Stimulated activated CD4-positive, alpha-beta T cell treated with anti-CD3 and anti-CD28 coated beads, Interleukin-2, amount 100 ng/mL, for 4 hours (primary cell): ENCODE measurements at places on chromosomes 5 and 9.

- DNase-seq: no peak
Observed at GRCh38 chr9:124695280-124695890, 75.7 kb downstream of the NR6A1 start.

GRCh38 chr5:168649306-168649705 is 70.1 kb upstream of the PANK3 start:
- no peak for DNase-seq

GRCh38 chr5:90472783-90473395 is 1.7 kb downstream of the MBLAC2 start:
- DNase-seq: no peak

- DNase-seq: no peak
Observed at GRCh38 chr5:4245511-4245910, 649.9 kb downstream of the IRX1 start.

- DNase-seq: no peak
Observed at GRCh38 chr9:5786370-5787127, 46.4 kb downstream of the ERMP1 start.

GRCh38 chr9:123070198-123070597 is 36.7 kb downstream of the GPR21 start:
- no peak for DNase-seq

GRCh38 chr9:93909242-93909616 is 45.9 kb downstream of the BARX1 start:
- no peak for DNase-seq

DNA sequence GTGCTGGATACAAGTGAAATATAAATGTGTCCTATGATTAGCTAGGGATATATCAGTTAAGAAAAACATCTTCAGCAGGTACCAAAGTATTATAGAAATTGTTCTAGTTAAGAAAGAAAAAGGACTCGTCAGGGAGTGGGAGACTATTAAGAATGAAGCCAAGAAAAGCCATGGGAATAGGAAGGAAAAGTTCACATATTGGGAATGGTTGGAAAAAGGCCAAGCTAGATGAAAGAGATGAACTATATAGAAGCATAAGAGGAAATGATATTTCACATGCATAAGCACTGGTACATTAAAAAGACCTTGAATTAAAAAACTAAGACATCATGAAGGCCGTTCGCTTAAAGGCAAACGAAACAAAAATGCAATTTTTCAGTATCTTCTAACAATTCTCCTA is 237.7 kb downstream of the ADAMTS6 start:
- no peak for DNase-seq

DNA sequence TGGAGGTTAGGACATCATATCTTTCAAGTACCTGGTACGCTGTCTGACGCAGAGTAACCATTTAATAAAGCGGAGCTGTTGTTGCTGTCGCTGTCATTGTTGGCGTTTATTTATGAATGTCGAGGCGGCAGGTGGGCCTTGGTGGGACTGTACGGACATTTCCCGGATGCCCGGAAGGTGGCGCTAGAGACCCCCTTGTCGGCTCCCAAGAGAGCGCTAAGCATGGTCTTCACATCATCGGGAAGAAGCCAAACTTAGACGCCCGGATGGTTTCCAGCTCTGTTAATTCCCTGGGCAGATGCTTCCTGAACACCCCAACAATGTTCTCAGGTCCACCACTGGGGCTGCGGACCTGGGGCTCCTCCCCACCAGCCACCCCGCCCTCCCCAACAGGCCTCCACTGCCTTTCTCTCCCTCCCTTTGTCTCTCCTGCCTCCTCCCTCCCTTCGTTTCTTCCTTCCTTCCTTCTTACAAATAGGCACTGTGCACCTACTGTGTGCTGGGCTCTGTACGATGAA is 54.1 kb downstream of the DUSP1 start:
- DNase-seq: peak; percentile 69

DNA sequence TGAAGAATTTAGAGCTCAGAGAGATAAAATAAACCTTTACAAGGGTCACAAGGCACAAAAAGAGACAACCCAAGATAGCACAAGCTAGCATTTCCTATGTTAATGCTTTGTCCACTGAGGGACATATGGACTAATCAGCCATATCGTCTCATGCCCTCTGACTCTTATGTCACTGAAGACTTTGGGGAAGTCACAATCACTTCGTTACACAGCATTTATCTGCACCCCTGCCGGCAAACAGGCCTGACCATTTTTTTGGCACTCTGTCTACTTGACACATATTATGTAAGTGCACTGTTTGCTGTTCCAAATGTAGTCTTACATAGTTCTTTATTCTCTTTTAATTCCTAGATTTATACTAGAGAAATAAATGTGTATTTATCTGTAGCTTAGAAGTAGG is 13.9 kb upstream of the BNC2 start:
- no peak for DNase-seq

GRCh38 chr9:110908894-110909293 is 129.4 kb downstream of the LPAR1 start:
- no peak for DNase-seq

DNA sequence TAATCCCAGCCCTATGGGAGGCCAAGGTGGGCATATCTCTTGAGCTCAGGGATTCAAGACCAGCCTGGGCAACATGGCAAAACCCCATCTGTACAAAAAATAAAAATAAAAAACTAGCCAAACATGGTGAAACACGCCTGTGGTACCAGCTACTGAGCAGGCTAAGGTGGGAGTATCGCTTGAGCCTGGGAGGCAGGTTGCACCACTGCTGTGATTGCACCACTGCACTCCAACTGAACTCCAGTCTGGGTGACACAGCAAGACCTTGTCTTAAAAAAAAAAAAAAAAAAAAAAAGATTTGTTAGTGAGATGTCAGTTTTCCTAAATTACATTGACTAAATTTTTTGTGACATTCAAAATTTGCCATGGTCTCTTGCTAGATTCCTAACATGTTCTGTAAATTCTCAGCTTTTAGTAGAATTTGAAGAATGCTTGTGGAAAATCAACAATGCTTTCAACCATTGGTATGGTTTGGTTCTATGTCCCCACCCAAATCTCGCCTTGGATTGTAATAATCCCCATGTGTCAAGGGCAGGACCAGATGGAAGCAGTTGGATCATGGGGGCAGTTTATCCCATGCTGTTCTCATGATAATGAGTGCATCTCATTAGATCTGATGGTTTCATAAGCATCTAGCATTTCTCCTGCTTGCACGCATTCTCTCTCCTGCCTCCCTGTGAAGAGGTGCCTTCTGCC is 236.1 kb downstream of the ARRDC3 start:
- no peak for DNase-seq

GRCh38 chr5:55865831-55866230 is 14.7 kb downstream of the IL31RA start:
- no peak for DNase-seq

GRCh38 chr5:132063090-132063911 is 2.8 kb downstream of the IL3 start:
- peak; percentile 59 for DNase-seq

- no peak for DNase-seq
Observed at GRCh38 chr5:10485142-10485795, 43.6 kb downstream of the ROPN1L start.

- no peak for DNase-seq
Observed at GRCh38 chr5:150402901-150403342, 9.8 kb downstream of the CD74 start.

DNA sequence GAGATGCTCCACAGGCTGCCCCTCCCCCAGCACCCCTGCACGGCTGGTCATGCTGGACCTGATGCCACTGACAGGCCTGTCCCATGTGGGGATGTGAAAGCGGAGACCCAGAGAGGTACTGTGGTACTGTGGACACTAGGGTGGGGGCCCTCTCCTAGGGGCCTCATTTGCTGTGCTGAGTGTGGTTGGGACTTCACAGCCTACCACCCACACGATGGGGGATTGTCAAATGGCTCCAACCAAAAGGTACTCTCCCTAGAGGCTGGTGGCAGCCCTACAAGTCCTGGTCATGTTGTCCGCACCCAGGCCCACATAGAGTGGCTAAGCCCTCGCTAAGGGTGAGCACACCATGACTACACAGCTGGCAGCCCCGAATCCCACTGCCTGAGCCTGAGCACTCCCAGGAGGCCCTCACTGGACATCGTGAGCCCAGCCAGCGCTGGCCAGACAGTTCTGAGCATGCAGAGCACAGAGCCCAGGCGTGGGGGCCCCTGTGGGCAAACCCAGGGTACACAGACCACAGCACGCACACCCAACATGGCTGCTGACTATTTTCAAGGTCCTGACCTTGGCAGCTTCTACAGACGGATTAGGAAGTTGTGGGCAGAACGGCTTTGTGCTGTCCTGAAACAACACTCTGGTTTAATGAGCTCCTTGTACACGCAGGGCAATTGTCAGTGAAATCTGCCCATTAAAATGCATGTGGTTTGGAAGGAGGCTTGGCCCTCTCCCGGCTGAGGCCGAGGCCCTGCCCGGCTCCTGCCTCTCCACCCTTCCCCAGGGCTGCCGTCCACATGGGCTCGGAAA is 214.1 kb downstream of the HSPA4 start:
- no peak for DNase-seq

- no peak for DNase-seq
Observed at GRCh38 chr5:78757269-78758053, 108.9 kb upstream of the LHFPL2 start.

- DNase-seq: no peak
Observed at GRCh38 chr9:124320062-124320973, 62.6 kb downstream of the NEK6 start.

- DNase-seq: no peak
Observed at GRCh38 chr9:128684065-128684324, 5.0 kb upstream of the SET start.

- no peak for DNase-seq
Observed at GRCh38 chr5:109630093-109630492, 59.6 kb upstream of the MAN2A1 start.

GRCh38 chr9:22103685-22104575 is 94.8 kb upstream of the CDKN2B start:
- DNase-seq: no peak

- no peak for DNase-seq
Observed at GRCh38 chr5:112210430-112211005, 208.6 kb downstream of the EPB41L4A start.

GRCh38 chr5:9297134-9297533 is 248.7 kb downstream of the SEMA5A start:
- no peak for DNase-seq

GRCh38 chr5:174547814-174548213 is 176.6 kb upstream of the MSX2 start:
- DNase-seq: no peak

- no peak for DNase-seq
Observed at GRCh38 chr5:150781706-150782614, 3.4 kb downstream of the SMIM3 start.

- no peak for DNase-seq
Observed at GRCh38 chr5:30752015-30752414, 441.5 kb upstream of the CDH6 start.

DNA sequence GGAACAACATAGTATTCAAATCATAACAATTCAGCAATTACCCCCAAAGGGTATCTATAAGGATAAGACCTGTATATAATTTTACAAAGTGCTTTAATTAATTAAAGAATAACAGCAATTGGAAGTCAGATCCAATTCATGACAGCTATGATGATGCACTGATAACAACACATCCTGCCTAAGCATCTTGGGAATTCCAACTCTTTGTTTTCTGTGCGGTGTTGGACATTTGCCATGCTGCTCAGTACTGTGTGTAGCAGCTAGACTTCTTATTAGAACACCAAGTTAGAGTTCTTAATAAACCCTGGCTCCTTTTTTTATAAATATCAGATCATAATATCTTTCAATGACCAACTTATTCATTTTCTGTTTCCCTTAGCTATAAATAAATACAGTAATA is 209.0 kb downstream of the SEC61B start:
- no peak for DNase-seq

- no peak for DNase-seq
Observed at GRCh38 chr5:180130291-180130869, 58.8 kb upstream of the RNF130 start.

DNA sequence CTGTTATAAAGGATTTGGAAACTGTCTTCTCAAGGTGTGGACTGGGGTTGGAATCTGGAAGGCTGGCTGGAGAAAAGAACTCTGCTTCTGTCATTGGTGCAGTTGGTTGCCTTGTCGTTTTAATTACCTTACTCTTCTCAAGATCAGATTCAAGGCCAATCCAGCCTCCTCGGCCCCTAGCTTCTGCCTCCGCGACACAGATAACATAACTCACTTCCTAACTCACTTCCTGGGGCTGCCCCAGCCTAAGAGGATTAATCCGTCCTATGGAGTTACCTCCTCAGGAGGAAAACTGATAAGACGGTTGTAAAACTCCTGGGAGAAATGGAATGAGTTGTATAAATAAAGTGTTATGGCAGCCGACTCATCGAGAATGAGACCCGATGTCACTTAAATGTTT is 389.1 kb upstream of the WWC1 start:
- DNase-seq: no peak

GRCh38 chr9:14247577-14247976 is 66.4 kb downstream of the NFIB start:
- DNase-seq: no peak

DNA sequence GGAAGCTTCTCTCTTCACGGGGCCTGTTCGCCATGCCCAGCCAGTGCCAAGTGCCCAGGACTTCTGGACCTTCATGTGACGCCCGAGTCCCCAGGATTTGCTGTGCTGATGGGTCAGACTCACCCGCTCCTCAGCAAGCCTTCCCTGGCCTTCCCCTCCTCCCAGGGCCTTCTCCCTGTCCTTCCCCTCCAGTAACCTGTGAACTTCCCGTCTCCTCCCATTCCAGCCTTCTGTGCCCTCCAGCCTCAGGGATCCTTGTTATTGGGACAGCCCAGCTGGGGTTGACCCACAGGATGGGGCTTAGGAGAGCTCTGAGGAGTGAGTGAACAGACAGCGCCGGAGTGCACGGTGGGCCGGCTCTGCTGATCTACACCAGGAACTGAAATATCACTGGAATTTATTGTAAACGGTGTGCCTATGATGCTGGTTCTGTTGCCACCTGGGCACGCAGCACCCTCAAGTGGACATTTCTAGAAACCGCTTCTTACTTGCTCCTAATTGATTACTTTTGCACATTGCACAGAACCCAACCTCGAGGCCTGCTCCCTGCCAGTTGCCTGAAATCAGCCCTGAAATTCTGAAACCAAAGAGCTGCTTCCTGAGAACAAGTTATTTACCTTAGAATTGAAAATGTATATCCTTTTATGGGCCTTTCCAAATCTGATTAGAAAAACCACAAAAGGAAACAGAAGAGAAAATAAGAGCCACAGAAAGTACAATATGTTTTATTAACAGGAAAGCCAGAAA is 1.5 kb downstream of the SPAAR start:
- DNase-seq: peak; percentile 16

DNA sequence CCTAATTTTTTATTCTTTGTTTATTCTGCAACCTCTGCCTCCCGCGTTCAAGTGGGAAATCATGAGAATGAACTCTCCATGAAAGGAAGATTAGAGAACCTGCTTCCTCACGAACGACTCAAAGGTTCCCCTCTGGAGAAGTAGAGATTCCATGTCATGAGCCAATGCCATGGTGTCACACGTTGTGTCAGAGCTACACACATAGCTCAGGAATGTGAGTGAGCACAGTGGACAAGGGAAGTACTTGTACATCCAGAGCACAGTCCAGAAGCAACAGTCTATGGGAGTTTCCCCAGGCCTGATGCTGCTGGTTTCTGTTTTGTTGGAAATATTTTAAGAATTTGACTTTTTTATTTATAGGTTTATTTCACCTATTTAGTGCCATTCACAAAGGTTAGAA is 26.8 kb upstream of the PPP2CA start:
- DNase-seq: no peak

GRCh38 chr5:178274781-178275537 is 42.4 kb upstream of the PHYKPL start:
- DNase-seq: no peak

- DNase-seq: no peak
Observed at GRCh38 chr9:111632695-111633388, 1.7 kb downstream of the DNAJC25 start.

GRCh38 chr5:123092223-123092593 is 3.2 kb downstream of the PRDM6 start:
- DNase-seq: no peak
